ENCODE measurements at places on chromosomes 1 and 21.

- DNase-seq, result no peak
These were observed 282.7 kb downstream of the HMCN1 start for GRCh38 chr1:186016856-186017255.

GRCh38 chr1:6343506-6344405 lies 49.8 kb downstream of the ACOT7 start:
- DNase-seq, result peak; percentile 64

- no peak for DNase-seq
These were observed 157.2 kb downstream of the ST6GALNAC5 start for GRCh38 chr1:77024500-77024899.

DNA sequence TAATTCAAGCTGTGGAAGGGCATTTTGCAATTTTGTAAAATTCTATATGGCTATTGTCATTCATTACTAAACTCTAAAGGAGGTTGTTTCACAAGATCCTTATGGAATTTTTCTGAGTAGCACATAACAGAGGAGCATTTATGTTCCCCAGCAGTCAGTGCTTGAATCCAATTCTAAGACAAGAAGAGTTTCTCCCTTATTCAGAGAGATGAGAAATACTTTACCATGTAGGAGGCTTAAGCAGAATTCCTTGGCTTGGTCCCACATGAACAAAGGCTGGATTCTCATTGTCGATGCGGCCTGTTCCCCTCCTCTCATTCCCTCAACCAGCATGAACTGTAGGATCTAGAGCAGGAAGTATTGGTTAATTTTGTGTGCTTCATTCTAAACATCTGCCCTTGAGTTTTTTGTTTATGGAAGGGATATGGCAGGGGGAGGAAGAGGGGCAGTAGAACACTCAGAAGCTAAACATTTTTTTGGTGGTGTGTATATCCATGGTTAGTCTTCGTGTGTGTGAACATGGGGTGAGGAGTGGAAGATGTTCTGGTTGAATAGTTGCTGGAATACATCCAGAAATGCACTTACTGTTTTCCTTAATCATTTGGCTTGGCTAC lies 74.3 kb downstream of the LAMC1 start:
- no peak for DNase-seq

DNA sequence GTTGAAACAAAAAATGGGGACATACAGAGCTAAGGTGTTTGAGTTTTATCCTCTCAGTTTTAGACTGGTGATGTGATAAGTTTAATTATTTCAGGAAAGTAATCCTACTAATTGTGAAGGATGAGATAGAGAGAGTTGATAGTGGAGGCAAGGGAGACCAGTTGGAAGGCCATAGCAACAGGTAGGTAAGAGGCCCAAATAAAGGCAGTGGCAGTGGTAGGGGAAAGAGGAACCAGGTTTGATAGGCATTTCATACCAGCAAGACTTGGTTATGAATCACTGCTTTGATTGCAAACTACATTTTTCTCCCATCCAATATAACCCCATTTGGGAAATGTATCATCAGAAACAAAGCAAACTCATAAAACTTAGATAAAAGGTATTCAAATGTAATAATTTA lies 63.1 kb upstream of the SH3GLB1 start:
- DNase-seq, result no peak

DNA sequence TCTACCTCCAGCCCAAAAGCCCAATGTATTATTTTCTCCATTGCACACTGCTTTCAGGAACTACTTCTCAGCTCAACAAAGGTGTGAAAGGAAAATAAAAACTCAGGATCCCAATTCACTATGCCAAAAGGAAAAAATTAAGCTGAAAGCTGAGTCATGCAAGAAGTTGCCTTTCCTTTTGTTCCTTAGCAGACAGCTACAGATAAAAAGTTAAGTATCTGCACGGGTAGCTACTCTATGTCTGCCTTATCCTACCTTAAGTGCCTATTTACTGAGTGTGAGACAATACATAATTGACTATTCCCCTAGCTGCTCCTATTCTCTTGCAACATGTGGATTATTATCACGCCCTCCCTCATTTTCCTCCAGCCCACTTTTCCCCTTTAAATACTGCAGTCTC lies 84.1 kb downstream of the ADCY10 start:
- DNase-seq, result no peak

- DNase-seq, result no peak
These were observed 60.8 kb downstream of the MRPL37 start for GRCh38 chr1:54260810-54261209.

- DNase-seq, result no peak
These were observed 5.2 kb upstream of the HSD3B2 start for GRCh38 chr1:119409731-119410130.

Measured in stimulated activated CD4-positive, alpha-beta T cell treated with anti-CD3 and anti-CD28 coated beads, Interleukin-2, amount 100 ng/mL, for 48 hours (primary cell).